ENCODE measurements at places on chromosomes 6 and 20. TPM values are rescaled to one million over a fixed set of nuclear protein-coding genes. Genes with fewer than 3 reads are reported as not detected.

The OARD1 gene
- total RNA-seq: 14.7 TPM

DNA sequence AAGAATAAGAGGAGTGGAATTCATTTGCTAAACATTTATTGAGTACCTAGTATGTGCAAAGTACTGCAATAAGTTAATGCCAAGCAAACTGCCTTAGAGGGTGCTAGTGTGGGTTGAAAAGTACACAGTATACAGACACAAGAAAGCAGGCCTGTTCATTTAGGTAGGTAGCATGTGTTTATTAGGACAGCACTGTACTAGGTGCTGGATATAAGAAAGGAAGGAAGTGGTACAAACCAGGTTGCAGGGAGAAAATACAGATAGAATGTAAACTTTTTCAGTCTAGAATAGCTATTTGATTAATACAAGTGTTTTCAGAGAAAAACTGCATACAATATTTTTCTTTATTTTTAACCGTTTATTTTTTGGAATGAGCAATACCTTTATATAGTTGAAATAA lies 68.1 kb downstream of the PHF20 start:
- no peak for DNase-seq

- no peak for DNase-seq
Observed at GRCh38 chr6:100103194-100103593, 109.2 kb upstream of the MCHR2 start.

- DNase-seq: no peak
Observed at GRCh38 chr20:44756011-44756688, 10.5 kb downstream of the KCNK15 start.

GRCh38 chr6:138550346-138550767 lies 51.1 kb upstream of the NHSL1 start:
- no peak for DNase-seq

DNA sequence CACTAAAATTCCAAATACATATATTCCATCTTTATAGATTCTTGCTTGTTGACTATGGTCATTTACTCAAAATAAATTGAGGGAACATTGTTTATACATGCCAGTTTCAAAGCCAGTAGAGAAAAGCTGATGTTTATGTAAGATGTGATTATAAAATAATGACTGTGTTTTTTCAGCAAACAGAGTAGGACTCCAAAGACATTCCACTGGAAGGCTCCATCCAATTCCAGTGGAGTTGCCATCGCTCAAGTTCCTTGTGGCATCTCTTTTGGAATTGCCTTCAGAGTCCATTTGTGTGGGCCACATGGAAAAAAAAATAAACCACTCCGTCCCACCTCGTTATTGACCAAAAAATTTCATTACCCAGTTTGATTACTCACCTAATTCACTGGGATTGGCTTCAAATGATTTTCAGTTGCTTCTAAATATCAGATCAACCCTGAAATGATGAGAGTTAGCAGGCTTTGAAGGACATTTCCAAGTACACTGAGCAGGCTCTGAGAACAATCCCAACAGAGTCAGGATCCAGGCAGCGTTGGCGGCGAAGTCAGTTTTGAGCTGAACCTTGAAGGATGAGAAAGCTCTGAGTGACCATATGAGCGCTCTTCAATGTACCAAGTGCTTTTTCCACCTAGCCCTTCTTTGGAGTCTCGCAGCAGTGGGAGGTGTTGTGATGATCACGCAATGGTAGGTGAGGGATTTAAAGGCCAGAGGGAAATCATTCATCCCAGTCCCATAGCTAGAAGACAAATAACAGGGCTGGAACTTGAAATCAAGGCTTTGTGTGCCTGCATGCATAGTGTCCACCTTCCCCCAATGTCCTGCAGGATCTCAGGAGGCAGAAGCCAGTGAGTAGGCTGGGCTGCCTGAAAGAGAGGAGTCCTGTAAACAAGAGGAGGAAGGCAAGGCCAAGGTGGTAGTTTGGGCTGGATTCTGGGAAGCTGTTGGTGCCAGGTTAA lies 281.7 kb downstream of the CDC5L start:
- DNase-seq: no peak
